COR-L47 (cell line): ENCODE measurements at places on chromosomes 1 and 21.
A peak's percentile ranks its signal among the peaks of the same experiment; 100 is the strongest.

DNA sequence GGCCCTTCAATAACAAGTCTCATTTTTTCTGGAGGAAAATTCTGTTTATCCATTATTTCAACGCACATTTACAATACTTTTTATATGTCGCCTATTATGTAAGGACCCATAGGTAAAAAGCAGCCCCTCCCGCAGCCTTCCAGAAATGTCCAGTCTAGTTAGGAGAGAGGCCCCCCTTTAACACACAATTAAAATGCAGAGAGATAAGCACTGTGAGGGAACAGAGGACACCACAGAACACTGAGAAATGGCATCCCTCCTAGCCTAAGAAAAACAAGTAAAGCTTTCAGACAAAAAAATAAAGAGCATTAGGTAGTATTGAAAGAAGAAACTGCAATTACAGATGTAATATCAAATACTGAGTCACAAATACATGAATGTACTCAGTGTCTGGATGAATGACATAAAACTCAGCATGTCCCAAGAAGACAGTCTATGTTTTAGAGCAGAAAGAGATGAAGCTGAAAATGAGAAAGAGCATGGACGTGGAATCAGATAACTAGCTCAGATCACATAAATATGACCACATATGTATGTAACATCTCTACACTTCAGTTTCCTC is 62.9 kb downstream of the DAB1 start:
- DNase-seq, result no peak

GRCh38 chr1:81738875-81739274 is 61.9 kb upstream of the ADGRL2 start:
- no peak for DNase-seq

DNA sequence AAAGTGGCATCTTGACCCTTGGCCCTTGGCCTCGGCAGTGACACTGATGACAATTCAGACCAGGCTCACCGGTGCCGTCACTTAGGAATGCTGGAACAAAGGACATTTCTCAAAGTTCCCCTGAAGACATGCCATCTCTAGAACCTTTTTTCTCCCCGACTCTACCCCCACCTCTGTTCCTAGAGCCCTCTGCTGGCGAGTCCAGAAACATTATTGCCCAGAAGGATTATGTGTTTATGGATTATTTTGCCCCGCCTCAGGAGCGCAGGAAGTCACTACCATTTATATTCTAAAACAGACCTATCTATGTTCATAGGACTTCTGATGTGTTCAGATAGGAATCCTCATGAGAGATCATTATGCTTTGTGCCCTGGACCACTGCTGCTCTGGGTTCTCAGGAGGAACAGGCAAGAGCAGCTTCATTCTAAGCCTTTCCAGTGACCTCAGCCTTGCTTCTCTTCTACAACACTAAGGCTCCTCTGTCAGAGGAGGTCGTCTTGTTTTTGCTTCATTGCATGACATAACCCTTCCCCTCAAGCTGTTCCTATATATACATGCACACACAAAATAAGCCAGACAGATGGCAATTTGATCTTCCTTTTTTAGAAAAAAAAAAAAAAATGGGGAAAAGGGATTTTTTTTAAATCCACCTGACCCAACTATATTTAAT is 12.4 kb upstream of the SHISA4 start:
- no peak for DNase-seq

- no peak for DNase-seq
These were observed 90.1 kb downstream of the TENT5C start for GRCh38 chr1:117695796-117696490.

DNA sequence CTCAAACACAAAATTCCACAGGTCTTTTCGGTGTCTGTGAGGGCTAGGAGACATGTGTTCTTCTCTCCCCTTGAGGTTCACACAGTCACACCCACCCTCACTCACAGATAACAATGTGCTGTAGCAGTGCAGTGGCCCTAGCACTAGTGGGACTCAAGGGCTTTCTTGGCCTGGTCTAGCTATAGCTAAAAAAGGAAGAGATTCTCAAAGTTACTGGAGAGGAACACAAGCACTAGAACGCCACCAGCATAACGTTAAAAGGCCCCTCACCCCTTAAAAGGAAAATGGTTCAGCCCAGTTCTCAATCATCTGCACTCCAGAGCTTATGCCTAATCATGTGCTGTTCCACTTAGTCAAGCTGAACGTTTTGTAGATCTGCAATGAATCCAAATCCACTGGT is 39.5 kb downstream of the RGS8 start:
- DNase-seq, result no peak

DNA sequence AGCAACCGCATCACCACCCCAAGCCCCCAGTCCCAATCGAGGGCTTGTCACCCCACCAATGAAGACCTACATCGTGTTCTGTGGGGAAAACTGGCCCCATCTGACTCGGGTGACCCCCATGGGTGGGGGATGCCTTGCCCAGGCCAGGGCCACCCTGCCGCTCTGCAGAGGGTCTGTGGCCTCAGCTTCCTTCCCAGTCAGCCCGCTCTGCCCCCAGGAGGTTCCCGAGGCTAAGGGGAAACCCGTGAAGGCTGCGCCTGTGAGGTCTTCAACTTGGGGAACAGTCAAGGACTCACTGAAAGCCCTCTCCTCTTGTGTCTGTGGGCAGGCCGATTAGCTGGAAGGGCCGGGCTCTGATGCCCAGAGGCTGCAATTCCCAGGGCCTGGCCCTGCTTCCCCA is 2.0 kb downstream of the SRARP start:
- DNase-seq, result no peak

- no peak for DNase-seq
These were observed 33.7 kb downstream of the PSEN2 start for GRCh38 chr1:226903819-226904716.

DNA sequence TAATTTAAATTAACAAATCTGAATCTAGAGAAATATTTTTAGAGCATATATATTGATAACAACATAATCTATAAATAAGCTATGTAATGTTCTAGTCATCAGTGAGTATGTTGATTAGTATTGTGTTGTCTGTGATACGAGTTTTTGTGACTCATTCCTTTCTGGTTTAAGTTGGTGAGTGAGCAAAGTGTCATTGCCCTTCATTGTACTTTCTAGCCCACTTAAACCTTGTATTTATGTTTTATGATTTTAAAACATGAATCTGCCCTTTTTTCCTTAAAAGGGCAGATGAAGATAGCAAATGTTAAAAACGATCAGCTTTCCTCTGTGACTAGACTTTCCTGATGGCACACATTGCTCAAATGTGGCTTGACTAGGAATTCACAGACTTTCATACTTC is 38.5 kb downstream of the MACO1 start:
- DNase-seq, result no peak

GRCh38 chr1:187943606-187944403 is 1115.1 kb downstream of the PLA2G4A start:
- DNase-seq, result no peak

DNA sequence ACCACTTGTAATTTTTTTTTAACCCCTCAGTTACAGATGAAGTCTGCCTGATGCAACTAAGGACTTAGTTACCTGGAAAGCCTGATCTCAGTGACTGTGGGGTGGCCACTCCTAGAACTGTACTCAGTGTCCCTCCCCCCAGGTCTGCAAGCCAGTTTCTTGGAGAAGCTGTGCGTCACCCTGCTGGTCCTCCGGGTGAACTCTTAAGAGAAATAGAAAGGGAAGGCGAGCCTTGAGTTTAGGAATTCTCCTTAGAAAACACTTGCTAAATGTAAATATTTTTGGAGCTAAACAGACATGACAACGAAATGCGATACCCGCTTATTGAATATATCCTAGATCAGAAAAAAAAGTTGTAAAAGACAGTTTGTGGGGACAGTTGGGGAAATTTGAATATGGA is 730 bp downstream of the SLC16A4 start:
- DNase-seq, result no peak

- no peak for DNase-seq
These were observed 95.8 kb downstream of the CDC7 start for GRCh38 chr1:91596474-91596873.

DNA sequence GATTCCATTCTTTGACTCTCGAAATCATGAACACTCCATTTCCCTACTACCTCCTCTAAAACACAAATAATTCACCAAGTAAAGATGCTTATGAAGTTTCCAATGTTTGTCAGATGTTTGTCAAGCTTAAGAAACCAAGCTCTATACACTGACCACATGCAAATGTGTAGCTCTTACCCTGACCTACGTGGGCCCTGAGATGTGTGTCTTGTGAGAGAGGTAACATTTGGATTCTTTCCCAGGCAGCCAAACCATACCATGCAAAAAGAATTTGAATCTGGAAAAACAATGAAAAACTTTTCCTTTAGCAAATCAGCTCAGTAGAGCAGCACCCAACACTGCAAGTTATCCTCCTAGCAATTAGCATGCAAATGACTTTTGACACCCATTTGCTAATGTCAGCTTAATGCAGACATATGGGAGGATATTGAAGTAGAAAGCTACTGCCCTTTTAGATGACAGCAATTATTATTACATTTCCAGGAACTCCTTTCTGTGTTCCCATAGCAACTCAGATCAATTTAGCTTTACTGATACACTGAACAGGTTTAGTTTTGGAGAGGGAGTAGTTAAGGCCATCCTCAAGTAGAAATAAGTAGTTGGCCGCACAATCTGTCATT is 83.2 kb upstream of the RGS4 start:
- no peak for DNase-seq

DNA sequence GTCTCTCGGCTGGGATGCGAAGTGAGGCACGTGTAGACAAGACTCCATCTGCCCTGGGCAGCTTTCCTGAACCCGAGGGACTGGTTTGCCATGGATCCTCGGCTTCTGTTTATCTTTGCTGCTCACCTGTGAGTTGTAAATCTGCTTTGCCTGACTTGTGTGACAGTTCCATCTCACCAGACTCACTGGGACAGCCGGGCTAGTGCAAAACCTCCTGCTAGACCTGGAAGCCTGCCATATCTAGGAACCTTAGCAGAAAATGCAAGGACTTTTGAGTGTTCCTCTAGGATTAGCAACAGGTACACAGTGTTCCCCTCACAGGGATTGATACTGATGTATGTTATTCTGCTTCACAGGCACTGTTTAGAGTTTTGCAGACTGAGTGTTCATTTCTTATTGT is 218.6 kb downstream of the URB2 start:
- DNase-seq, result peak; percentile 18
